ENCODE measurements at places on chromosomes 4 and X. TPM values are rescaled to one million over a fixed set of nuclear protein-coding genes. Genes with fewer than 3 reads are reported as not detected.

The F8A1 gene
- polyA plus RNA-seq = 15.5 TPM

The CXCL11 gene
- polyA plus RNA-seq = 0.33 TPM

DNA sequence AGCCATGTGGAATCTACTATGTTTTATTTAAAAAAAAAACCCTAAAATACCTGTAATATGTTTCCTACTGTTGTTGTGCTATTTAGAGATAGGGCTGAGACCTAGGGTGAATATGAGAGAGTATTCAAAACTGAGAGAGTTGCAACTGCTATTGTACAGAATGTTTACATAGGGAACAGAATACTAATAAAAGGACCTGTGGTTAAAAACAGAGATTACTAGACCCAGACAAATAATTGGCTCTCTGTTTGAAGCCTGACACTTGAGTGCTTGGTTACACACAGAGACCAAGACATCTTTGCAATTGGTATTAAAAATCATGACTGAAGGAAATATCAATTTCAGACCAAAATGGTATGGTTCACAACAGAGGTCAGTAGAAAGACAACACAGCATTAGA lies 278.9 kb upstream of the GIMD1 start:
- no peak for DNase-seq

- no peak for DNase-seq
Measured at GRCh38 chrX:102979536-102979935, 42.5 kb downstream of the RAB40AL start.

All from right renal pelvis (tissue), 4 donors.